DMS53 (cell line): ENCODE measurements at places on chromosomes 3 and 15.

DNA sequence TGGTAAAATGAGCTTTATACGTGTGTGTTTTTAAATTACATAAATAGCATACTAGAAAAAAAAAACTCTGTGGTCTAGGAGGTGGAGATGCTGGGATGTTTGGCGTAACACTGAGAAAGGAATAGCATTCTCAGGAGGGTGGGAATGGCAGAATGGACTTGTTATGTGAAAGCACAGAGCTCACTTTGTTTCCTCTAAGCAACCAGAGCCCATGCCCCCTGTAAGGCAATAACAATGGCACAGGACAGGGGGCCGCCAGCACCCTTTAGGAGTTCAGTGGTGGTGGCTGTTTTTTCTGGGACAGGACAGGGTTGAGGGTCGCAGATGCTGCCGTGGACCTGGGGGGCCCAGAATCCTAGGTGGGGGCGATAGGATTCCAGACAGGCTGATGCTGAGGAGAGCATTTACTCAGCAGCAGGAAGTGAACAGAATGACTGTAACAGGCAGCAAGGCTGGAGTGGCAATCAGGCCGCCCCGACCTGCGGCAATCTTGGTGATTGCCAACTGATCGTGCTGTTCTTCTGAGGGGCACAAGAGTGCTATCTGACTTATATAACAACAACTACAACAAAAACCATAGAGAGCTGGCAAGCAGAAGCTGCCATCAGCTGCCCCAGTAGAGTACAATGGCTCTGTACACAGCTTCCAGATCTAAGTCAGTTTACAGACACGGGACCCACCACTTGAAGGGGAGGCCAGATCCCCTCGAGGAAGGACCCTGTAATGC lies 160.4 kb downstream of the UACA start:
- DNase-seq = no peak

DNA sequence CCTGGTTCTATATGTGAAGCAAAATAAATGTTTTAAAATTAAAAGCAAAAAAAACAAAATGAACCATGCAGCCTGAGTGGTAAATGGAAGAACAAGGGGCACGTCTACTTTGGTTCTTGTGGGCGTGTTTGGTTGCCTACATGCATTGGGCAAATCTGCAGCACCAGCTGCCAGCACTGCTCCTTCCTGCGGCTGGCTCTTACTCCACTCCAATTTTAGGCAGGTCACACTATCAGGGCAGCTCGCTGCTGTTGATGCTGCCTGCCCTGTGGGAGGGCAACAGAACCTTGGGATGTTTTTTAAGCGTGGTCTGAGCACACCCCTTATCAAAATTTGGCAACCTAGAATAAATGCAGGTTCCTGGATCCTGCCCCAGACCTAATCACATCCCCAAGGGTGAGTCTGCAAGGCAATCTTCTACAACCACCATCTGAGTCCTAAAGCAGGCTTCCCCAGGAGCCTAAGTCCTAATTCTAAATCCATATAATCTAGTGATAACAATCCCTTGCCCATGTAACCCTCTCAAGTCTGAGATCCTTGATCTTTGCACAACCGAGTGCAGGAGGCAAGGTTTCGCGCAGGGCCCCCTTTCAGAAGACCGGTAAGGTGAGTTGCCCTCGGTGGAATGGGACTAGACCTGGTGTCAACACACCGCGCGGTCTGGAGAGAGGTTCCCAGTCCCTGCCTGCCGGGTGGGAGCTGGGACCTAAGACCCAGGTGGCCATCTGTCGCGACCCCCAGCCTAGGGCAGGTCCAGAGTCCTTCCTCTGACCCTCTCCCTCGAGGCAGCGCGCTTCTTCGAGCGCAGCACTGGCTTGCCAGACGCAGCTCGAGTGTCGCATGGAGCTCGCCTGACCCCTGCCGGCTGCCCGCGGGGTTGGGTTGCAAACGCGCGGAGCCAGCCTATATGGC lies 15.9 kb downstream of the IVD start:
- DNase-seq = peak; percentile 79

DNA sequence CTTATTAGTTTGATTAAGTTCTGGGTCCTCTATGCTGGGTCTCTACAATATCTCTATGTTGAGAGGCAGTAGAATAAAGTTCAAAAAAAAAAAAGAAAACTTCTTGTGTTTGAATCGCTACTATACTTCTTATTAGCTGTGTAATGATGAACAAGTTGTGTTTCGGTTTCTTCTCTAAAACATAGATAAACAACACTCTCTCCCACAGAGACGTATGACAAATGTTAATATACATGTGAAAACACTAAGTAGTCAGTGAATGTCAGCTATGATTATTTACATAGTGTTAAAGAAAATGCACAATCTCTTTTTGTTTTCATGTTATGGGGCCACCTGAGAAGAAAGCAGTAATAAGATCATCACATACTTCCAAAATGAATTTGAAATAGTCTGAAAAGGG lies 45.3 kb downstream of the ACAP2 start:
- DNase-seq = no peak

GRCh38 chr3:45313743-45314403 lies 74.5 kb upstream of the LARS2 start:
- DNase-seq = no peak

- peak; percentile 58 for DNase-seq
Observed at GRCh38 chr3:111143-112069, 85.2 kb upstream of the CHL1 start.

- no peak for DNase-seq
Observed at GRCh38 chr3:25537516-25537915, 109.5 kb downstream of the RARB start.

DNA sequence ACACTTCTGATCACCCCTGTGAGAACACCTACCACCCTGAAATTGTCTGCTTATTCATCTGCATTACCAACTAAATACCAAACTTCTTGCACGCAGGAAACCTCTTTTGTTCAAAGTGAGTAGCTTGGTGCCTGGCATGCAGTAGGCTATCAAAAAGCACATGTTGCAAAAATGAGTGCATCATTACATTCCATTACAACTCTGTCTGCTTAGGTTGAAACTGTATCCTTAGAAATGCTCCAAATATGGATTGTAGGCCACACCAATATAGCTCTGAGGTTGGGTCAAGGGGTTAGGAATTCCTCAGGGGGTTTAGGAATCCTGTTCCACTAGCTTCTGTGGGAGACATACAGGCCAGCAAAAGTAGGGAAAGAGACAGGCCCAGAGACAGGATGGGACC lies 107.2 kb downstream of the THRB start:
- DNase-seq = no peak

DNA sequence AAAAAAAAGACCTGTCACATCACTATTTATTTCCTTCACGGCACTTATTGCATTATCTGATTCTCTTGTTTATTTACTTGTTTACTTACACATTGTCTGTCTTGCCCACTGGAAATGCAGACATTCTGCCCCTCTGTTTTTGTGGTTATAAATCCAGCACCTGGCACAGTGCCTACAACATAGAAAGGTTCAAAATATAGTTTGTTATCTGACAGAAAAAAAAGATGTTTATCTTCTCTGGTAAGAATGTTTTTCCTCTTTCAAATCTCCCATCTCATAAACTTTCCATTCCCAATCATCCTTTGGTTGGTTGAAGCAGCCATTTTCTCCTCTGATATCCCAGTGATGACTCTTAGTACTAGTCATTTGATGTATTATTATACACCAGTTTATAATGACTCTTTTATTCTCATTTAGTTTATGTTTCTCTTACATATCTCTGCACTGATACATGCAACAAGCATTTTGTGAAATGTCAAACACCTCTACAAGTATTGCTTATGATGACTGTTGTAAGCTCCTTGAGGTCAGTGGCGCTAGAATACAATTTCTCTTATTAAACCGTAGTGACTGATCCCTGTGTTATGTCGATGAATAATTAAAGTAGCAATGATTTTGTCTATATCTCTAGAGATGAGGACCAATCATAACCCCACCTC lies 398.4 kb upstream of the TBL1XR1 start:
- no peak for DNase-seq

DNA sequence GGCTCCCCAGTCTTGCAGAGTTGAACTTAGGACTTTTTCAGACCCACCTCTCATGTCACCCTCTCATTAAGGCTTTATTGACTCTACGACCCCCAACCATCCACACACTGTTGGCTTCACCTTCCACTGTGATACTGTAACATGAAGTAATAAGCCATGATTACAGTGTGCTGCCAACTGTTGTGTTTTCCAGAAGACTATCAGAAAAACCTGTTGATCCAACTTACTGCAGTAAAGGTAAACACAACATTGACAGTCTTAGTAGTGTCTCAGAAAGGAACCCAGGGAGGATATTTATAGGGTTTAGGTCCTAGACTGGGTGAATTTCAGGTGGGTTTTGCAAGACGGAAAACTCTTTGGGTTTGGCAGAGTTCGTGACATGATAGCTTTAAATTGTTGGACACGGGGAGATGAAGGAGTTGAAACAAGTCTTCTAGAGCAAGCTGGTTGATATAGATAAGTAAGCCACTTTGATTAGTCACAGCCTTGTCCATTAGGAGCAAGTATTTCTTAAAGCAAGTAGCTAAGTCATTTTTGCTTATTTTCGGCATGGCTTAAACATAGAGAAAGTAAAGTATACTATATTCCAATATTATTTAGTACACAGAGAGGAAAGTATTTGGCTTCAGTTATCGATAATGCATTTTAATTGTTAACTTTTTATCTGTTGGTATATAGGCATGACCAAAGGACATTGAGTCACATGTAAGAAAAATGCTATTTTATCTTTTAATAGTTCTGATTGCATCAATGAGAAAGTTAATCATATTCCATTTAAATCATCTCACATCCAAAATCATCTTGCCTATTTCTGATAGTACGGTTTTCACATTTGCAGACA lies 2.4 kb upstream of the COL6A5 start:
- no peak for DNase-seq

GRCh38 chr3:165491487-165491886 lies 295.3 kb upstream of the SLITRK3 start:
- no peak for DNase-seq

DNA sequence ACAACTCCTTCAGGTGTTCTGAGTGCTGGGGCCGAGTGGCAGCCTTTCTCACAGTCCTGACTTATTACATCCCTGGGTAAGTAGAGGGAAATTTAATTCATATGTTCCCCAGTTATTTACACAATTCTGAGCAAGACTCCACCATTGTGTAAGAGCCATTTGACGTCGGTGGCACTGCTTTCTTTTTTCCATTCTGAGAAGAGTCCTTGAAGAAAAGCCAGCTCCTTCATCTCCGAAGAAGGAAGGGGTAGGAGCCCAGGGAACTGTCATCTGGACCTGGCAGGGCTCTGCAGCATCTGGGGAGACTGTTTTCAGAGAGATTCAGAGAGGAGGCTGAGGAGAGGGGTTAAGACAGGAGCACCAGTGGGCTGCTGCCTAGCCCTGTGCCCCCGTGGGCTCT lies 22.6 kb upstream of the MASP1 start:
- DNase-seq = no peak

- no peak for DNase-seq
Observed at GRCh38 chr15:49860101-49860500, 239.3 kb downstream of the DTWD1 start.

GRCh38 chr15:29612096-29612495 lies 210.2 kb downstream of the TJP1 start:
- no peak for DNase-seq

DNA sequence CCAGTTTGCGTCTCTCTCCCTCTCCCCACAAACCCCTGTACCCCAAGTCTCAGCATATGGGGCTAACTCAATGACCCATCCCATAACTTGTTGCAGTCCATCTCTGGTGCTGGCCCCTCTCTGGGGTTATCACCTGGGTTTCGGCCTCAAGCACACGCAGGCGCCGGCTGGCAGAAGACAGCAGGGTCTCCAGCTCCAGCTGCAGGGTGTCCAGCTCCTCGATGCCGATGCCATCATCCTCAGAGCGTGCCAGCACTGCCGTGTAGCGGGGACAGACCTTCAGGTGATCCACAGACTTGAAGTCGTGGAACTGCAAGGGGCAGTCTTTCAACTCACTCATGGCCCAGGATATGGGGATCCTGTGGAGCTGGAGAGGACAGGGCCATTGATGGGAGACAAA lies 1.1 kb downstream of the TADA3 start:
- DNase-seq = no peak

DNA sequence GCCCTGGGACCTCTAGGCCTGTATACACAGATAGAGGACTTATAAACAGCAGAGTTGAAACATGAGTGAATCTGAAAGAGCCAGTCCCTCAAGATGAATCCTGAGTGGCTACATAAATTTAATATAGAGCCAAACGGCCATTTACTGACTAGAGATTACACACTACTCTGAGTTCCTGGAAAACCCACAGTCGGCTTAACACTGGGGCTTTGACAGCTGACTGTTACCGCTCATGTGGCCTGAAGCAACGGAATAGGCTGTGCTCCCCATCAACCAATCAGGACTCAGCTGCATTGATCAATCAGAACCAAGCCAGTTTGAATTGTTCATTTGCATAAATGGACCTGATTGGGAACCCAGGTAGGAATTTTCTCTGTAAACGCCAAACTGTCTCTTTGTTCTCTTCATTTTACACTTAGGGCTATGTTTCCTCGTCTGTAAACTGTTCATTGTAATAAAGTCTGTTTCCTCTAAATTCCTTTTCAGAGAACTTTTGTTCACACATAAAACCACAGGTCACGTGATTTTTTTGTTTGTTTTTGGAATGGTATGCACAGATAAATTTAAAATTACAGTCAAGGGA lies 40.5 kb downstream of the CCNL1 start:
- DNase-seq = peak; percentile 62

DNA sequence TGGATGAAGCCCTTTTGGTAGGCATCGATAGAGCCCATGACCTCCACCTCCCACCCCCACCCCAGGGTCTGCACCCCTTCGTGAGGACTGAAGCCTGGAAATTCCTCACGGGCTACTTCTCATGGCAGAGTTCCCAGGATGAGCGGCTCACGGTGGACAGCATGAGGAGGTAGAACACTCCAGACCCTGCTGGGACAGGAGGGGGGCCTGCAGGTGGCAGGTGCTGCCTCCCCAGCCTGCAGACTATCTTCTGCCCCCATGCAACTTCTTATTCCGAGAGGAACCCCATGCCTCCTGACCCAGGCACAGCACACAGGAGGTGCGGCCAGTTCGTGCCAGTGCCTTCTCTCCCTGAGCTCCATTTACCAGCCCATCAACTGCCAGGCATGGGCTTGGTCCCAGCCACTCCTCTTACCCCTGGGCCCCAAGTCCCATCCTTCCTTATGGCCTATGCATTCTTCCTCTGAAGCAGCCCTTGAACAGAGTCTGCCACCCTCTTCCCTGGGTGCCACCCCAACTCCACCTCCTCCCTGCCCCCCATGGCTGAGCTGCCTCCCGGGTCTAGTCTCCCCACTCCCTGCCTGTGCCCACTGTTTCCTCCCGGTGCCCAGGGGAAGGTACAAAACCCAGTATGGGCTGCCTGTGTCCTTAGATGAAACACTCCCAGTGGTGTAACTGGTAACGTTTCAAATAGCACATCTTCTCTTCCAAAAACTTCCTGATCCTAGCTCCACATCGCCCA lies 8.4 kb downstream of the TBC1D21 start:
- DNase-seq = no peak

- DNase-seq = no peak
Observed at GRCh38 chr15:79025201-79025600, 65.4 kb downstream of the RASGRF1 start.

DNA sequence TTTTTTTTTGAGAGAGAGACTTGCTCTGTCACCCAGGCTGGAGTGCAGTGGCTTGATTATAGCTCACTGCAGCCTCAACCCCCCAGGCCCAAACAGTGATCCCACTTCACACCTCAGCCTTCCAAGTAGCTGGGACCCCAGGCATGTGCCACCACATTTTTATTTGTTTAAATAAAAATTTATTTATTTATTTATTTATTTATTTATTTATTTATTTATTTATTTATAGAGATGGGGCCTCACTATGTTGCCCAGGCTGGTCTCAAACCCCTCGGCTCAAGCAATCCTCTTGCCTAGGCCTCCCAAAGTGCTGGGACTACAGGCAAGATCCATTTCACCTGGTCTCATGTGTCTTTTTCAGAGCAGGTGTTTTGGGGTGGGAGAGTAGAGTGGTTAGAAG lies 15.5 kb downstream of the CAPN3 start:
- DNase-seq = no peak

- DNase-seq = no peak
Observed at GRCh38 chr3:197471221-197472010, 84.4 kb downstream of the BDH1 start.
